ENCODE measurements at places on chromosomes 1 and 21.

GRCh38 chr21:40043423-40043822 lies 176.2 kb downstream of the PCP4 start:
- no peak for DNase-seq

GRCh38 chr1:7335224-7335879 lies 435.7 kb upstream of the VAMP3 start:
- DNase-seq, result no peak

DNA sequence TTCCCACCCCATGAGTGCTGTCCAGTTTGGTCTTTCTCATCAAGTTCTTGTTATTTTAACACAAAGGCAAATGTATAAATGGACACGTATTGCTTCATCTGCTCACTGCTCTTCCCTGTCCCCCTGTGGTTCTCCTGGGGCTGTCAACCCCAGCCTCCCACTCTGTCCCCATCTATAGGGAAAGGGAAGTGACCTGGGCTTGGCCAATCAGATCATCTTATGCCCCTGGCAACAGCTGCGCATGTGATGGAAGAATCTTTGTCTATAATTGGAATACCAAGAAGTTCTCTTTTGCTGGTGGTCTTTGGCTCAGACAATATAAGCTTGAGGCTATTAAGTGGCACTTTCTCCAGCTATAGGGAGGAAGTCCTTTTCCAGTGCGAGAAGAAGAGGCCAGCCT lies 4.7 kb upstream of the CCSAP start:
- DNase-seq, result no peak

DNA sequence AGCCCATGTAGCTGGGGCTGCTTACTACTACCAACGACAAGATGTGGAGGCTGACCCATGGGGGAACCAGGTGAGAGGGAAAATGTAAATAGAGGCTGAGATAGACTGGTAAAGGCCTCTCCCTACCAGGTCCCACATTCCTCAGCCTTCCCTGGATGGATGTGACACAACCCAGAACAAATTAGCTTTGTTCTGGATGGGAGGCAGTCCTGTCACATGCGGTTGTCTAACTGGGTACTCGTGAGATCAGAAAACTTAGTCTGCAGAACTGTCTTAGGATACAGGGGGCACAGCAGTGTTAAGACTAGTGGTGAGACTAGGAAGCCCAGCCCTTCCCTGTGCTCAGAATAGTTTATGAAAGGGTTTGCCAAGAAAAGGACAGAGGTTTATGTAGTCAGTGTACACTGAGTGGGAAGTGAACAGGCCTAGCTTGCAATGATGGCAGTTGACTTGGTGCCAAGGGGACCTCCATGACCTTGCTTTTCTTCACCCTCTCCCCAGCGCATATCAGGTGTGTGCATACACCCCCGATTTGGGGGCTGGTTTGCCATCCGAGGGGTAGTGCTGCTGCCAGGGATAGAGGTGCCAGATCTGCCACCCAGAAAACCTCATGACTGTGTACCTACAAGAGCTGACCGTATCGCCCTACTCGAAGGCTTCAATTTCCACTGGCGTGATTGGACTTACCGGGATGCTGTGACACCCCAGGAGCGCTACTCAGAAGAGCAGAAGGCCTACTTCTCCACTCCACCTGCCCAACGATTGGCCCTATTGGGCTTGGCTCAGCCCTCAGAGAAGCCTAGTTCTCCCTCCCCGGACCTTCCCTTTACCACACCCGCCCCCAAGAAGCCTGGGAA lies 8.4 kb downstream of the MMACHC start:
- no peak for DNase-seq

- no peak for DNase-seq
These were observed 210.4 kb downstream of the USH2A start for GRCh38 chr1:216212826-216213225.

DNA sequence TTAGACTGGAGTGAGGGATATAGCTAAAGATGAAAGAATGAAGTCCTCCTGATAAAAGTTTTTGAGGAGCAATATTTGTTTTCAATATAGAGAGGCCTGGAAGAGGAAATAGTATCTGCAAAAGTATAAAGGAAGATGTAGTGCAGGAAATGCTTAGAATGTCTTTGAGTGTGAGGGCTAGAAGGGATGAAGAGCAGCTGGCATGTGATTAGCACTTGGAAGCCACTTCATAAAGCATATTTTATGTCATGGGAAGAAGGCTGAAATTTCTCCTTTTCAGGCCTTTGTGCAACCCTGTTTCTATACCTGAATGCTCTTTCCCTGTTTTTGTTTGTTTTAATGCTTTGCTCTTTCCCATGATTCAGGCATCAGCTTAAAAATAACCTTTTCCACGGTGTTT lies 323.3 kb upstream of the DEPDC1 start:
- DNase-seq, result no peak

- no peak for DNase-seq
These were observed 2.6 kb downstream of the NAXE start for GRCh38 chr1:156594190-156594589.

DNA sequence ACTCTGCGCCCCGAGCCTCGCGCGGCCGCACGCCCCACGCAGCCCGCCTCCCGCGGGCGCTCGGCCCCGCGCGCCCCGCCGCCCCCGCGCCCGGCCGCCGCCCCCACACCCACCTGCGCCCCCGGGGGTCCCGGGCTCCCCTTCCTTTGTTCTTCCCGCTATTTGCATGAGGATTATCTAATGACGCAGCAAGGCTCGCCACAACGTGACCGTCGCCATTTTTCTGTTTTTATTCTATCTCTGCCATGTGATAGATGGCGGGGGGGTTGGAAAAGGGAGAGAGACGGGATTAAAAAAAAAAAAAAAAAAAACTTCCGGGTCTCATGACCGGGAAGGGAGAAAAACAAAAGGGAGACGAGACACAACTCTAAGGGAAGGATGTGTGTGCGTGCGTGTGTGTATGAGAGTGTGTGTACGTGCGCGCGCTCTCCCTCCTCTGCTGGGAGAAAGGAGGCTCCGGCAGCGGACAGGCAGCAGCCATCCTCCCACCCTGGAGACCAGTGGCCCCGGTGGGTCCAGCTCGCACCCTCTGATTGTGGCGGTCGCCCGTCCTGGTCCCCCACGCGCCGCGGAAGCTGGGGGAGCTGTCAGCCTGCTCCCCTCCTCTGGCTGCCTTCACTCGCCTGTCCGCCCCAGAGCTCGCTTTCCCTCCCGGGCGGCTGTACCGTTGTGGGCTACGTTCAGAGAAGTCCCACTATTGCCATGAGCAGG lies 80.4 kb upstream of the AK4 start:
- no peak for DNase-seq

- DNase-seq, result no peak
These were observed 139.9 kb upstream of the KIAA0040 start for GRCh38 chr1:175332515-175332914.

- no peak for DNase-seq
These were observed 70.0 kb downstream of the AGPAT3 start for GRCh38 chr21:43934716-43935705.

DNA sequence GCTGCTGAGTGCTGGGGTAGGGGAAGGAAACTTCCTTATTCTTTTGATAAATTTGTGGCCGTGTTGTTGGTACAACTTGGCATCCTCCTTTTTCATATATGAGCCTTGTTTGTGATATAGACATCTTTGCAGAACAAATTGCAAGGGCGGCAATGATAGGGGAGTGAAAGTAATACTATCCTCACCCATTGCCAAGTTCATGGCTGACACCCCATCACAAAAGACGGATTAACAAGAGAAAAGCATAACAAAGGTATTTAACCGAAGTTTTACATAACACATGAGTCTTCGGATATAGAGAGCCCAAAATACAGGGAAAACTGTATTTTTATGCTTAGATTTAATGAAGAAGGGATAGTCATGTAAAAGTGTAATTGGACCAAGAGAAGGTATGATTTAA lies 86.3 kb upstream of the TMPRSS2 start:
- DNase-seq, result no peak

DNA sequence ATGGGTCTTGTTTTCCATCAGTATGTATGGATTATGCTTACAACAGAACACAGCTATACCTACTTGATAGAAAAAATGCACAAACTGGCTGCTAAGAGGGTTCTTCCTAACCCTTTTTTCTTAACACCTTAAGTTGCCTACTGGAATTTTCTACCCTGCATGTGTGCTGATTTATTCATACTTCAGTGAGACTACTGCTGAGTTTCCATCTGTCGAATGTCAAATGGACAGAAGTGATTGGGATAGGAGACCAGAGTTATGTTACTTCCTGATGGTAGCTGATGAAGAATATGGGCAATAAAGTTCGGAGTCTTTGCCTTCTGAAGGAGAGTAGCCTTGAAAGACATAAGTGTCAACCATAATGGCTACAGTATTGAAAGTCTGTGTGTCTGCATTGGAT lies 6.5 kb upstream of the DNM3 start:
- no peak for DNase-seq

GRCh38 chr1:2445823-2446215 lies 30.3 kb upstream of the PLCH2 start:
- no peak for DNase-seq

- DNase-seq, result no peak
These were observed 27.8 kb upstream of the CD84 start for GRCh38 chr1:160607011-160607671.

Measured in NCI-H2081 treated with DMSO at 0.1 percent for 48 hours (cell line).